Ovary (tissue), 10 donors: ENCODE measurements at places on chromosomes 11 and 22.

GRCh38 chr22:25853501-25854284, 111.7 kb downstream of the MYO18B start:
- no peak for DNase-seq

- no peak for DNase-seq
Observed at GRCh38 chr11:1397146-1397861, 7.6 kb downstream of the BRSK2 start.

DNA sequence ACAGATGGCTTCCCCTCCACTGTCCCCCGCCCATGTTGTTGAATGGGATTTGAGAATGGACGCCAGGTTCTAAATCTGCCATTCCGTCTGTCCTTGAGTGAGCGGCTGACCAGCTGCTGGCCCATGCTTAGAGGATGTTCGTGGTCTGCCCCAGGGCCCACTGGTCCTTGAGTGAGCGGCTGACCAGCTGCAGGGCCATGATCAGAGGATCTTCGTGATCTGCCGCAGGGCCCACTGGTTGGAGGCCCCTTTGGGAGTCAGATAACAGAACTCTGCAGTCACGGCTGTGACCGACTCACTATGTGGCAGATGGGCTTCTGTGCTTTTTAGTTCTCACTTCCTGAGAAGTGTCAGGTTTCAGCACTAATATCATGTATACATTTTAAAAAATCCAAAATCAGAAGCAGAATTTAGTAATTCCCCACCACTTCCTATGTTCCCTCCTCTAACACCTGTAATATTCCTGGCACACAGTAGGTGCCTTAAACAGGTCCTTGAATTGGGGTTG, 54.1 kb downstream of the MICAL3 start:
- no peak for DNase-seq

- DNase-seq = no peak
Observed at GRCh38 chr11:132734217-132734616, 798.1 kb downstream of the OPCML start.

GRCh38 chr11:132278801-132279574, 908.6 kb downstream of the NTM start:
- no peak for DNase-seq

- DNase-seq = no peak
Observed at GRCh38 chr11:29227811-29228210, 789.0 kb downstream of the KCNA4 start.
